ENCODE measurements at places on chromosomes 4 and X. TPM values are rescaled to one million over a fixed set of nuclear protein-coding genes. Genes with fewer than 3 reads are reported as not detected.

GRCh38 chrX:134241960-134242619 is 5.1 kb downstream of the CCDC160 start:
- no peak for ATAC-seq

- peak; percentile 36 for ATAC-seq
These were observed 217.1 kb upstream of the LDB2 start for GRCh38 chr4:17115583-17115982.

DNA sequence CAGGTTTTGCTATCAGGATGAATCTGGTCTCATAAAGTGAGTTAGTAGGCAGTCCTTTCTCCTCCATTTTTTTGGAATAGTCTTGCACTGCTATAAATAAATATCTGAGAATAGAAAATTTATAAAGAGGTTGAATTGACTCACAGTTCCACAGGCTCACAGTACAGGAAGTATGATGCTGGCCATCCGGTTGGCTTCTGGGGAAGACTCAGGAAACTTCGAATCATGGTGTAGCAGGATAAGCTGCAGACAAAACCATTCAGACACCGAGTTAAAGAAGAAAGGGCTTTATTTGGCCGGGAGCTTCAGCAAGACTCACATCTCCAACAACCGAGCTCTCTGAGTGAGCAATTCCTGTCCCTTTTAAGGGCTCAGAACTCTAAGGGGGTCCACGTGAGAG is 348.2 kb downstream of the KCTD8 start:
- no peak for ATAC-seq

DNA sequence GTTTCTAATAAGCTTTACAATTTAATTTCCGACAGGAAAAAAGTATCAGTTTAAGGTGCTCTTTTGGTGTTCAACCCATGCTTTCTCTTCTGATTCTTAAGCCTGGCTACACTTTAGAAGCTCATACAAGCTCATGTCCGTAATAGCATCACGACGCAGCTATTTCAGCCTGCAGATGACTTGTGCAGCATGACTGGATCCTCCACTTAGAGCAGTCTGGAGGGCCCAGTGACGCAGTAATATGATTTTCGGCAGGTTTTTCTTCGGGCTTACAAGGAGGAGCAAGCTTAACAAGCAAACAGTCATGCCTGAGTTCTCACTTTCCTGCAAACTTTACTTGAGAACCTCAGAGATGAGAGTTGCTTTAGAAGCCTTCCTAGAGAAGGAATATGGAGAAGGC is 85.3 kb upstream of the MAML3 start:
- ATAC-seq = no peak

DNA sequence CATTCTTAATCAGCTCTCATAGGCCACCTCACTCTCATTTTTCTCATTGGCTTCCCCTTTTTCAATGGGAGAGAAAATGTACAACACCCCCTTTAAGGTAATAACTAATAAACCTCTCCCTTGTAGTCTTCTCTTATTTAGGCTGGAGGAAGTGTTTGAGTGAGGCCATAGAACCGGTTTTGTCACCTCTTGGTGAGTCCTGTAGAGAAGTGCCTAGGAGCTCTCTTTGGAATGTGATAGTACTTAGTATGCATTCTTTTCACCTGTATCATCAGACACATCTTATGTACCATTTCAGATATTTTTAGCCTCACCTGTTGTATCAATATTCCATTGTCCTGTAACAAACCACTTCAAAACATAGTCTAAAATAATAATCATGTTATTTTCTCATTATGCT is 3.5 kb upstream of the TAB3 start:
- ATAC-seq = no peak

DNA sequence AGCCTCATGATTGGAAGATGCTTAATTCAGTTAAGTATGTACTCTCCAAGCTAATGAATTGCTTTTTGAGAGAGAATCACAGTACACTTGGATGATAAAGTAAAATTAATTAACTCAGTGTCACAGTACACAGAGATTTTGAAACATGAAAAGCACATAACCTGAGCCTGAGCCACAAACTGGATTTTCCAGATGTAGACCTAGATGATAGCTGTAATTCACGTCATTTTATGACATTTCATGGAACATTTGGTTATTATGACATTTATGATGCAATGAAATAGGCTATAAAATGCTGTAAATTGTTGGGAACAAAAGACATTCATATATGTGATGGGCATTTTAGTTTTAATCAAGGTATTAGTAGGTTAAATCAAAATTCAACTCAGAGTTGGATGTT is 983.7 kb downstream of the STPG2 start:
- ATAC-seq = no peak

- ATAC-seq = peak; percentile 95
These were observed at the start of gene RBM47 for GRCh38 chr4:40629401-40630334. TSS of gene RBM47 (minus strand) at chr4:40629864. CDS start at chr4:40438893, 190,971 bp downstream.

GRCh38 chrX:21606002-21606401 is 52.1 kb downstream of the KLHL34 start:
- no peak for ATAC-seq

DNA sequence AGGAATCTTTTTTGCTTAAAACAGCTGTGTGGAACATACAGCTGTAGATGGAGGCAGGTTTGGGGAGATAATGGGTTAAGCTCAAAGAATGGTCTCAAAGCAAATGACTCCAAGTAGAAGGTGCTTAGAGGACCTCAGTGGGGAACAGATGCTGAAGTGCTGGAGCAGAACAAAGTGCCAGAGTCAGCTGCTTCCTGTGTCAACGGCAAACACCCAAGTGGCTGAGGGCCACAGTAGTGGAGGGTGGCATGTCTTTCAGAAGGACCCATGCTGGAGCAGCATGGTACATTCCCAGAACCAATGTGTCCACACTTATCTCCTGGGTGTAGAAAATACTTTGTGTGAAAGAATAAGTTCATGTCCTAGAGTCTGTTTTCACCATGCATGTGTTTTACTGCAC is 197.5 kb downstream of the CCNG2 start:
- no peak for ATAC-seq

DNA sequence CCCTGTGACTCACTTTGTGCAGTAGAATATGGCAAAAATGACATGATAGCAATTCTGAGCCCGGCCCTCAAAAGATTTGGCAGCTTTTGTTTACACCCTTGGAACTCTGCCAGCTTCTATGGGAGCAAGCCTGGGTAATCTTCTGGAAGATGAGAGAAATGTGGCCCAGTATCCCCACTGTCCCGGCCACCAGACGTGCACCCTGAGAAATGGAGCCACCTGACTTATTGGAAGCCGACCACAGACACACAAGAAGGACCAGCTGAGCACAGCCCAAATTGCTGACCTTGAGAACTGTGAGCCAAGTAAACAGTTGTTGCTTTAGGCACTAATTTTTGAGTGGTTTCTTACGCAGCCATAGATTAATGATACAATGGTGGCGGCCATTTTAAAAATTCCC is 197.0 kb downstream of the STIM2 start:
- no peak for ATAC-seq

TRIML2 gene
- total RNA-seq = 0.36 TPM

SYP gene
- 144 TPM for total RNA-seq

NPFFR2 gene
- total RNA-seq = 0.58 TPM

FRMPD3 gene
- total RNA-seq = 5.5 TPM

SMARCA5 gene
- total RNA-seq = 67.5 TPM
